ENCODE measurements at places on chromosomes 13 and 19.

- DNase-seq, result no peak
Measured at GRCh38 chr13:41306271-41307145, 4.6 kb upstream of the NAA16 start.

DNA sequence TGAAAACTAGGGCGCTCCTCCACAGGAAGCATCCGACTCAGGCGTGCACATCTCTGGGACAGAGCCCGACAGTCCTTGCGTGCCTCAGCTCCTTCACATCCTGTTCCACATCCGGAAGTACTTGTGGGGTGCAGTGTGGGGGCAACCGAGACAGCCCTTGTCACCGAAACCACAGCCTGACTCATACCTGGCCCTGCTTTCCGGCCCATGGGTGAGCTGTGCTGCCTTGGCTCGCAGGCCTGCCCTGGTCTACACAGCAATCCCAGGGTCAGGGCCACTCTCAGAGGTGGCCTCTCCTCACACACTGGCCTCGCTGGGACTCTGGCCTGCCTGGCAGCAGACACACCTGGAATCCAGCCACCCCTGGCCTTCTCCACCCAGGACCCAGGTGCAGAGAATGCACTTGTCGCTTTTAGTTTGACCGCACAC is 100.4 kb downstream of the STK24 start:
- DNase-seq, result peak; percentile 84

- no peak for DNase-seq
Measured at GRCh38 chr13:97133955-97134354, 88.2 kb upstream of the MBNL2 start.

GRCh38 chr13:45704854-45705695 is 3.0 kb downstream of the CBY2 start:
- no peak for DNase-seq
